ENCODE measurements at places on chromosomes 1 and 21.

GRCh38 chr1:202113690-202114300 is 8.9 kb upstream of the GPR37L1 start:
- no peak for DNase-seq

GRCh38 chr1:23554127-23554480 is 5.2 kb downstream of the ID3 start:
- DNase-seq: no peak

DNA sequence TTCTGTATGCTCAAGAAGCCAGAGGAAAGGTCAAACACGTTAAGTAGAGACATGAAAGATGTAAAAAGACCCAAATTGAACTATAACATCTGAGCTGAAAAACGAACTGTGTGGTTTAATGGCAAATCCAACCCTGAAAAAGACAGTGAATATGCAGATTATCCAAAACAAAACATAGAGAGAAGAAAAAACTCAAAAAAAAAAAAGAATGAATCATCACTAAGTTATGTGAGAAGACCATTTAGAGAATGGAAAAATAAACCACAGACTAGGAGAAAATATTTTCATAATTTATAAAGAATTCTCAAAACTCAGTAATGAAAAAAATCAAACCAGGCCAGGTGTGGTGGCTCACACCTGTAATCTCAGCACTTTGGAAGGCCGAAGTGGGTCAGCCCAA is 253.3 kb downstream of the PLPP3 start:
- DNase-seq: no peak

- no peak for DNase-seq
Measured at GRCh38 chr1:44043176-44044070, 12.2 kb upstream of the SLC6A9 start.

Data from activated naive CD4-positive, alpha-beta T cell (primary cell).